ENCODE measurements at places on chromosomes 6 and 20.

GRCh38 chr20:48904566-48905296, 16.8 kb upstream of the ARFGEF2 start:
- DNase-seq, result peak; percentile 63

GRCh38 chr6:142884214-142885035, 60.6 kb downstream of the HIVEP2 start:
- no peak for DNase-seq

DNA sequence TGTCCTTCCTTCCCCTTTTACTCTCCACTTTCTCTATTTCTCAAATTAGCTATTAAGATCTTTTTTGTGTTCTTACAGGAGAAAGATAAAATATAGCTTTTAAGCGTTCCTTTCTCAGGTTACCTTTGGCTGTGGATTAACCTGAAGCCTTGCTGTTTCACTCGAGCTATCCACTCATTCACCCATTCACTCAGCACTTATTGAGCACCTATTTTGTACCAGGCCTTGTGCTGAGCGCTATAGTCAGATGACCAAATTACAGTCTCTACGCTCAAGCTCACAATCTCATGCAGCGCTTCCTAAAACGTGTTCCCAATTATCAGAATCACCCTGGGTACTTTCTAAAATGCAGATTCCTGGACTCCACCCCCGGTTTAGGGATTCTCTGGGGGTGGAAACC, 1.8 kb upstream of the CEP250 start:
- DNase-seq, result no peak

DNA sequence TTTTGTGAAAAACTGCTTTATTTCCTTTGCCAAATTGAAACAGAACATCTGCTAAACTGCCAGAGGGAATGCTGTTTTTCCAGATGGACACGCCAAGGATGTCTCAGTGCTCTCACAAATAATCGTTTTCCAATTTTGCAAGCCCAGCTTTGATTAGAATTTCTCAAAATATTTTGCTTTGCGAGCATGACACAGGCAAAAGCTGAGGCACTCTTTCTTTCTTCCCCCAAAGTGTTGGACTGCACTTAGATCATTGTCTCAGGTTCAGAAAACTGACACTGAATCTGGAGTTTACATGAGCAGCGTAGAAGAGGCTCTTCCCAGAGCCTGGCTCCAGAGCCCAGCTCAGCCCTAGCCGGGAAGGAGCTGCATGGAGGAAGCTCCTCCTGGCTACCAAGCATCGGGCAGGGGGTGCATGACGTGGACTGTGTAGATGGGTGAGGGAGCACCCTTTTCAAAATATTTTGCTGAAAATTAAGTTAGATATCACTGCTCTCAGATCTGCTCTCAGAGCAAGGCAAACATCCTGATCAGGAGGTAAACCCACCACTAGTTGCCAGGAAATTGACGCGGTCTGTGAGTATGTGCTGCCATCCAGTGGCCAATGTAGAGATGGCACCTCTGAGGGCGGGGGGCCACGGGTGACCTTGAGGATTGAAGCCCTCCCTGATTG, 107.5 kb downstream of the SLC22A3 start:
- DNase-seq, result peak; percentile 66

GRCh38 chr6:128000363-128000762, 99.5 kb upstream of the THEMIS start:
- DNase-seq, result no peak

DNA sequence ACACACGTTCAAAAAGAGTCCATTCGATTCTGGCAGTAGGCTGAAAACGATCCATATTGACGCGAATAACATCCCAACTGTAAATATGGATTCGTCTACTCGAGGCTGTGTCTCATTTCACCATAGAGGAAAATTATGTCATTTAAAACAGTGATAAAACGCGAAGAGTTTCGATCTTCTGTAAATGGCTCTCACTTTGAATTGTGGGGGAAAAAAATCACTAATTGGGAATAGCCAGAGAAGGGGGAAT, 845 bp upstream of the MARCKS start:
- no peak for DNase-seq

DNA sequence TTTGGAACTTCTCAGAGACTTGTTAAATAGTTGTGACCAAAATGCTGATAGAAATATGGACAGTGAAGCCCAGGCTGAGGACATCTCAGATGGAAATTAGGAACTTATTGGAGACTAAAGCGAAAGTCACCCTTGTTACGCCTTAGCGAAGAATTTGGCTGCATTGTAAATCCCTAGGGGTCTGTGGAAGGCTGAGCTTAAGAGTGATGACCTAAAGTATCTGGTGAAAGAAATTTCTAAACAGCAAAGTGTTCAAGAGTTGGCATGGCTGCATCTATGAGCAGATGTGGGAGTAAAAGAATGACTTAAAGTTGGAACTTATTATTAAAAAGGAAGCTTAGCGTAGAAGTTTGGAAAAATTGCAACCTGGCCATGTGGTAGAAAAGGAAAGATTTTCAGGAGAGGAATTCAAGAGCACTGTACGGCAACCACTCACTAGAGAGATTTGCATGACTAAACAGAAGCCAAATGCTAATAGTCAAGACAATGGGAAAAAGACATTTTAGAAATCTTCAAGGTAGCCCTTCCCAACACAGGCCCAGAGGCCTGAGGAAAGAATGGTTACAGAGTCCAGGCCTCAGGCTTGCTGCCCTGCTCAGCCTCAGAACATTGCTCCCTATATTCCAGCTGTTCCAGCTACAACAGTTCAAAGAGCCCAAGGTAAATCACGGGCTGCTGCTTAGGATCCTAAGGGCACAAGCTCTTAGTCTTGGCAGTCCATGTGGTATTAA, 61.6 kb upstream of the TNFRSF21 start:
- no peak for DNase-seq

GRCh38 chr6:169169375-169169774, 84.3 kb downstream of the THBS2 start:
- no peak for DNase-seq

DNA sequence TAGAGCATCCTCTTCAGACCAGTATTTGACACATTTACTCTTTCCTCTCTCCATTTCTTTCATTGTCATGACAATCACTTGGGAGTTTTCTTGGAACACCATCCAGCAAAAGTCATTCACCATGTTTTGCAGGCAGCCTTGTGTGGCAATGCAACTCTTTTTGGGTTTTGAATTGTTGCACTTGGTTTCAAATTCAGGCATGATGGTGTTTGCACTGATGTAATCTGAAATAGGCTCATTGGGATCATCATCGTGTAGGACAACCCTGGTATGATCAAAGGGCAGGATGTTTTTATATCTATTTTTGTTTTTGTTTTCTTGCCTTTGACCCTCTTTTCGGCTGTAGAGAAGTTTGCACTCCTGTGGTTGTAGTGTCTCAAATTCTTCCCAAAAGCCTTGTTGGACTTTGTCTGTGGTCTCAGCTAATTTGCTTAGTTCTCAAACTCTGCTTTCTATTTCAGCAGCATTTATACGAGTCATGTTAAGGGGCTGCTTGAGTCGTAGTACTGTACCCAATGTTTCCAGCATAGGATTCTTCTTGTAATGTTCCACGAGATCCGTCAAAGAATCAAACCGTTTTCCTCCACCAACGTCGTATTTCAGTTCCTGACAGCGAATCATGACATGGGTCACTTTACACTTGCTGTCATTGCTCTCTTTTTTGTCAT, 160.8 kb upstream of the TNFAIP3 start:
- no peak for DNase-seq

Data from central memory CD8-positive, alpha-beta T cell (primary cell).